ENCODE measurements at places on chromosomes 3 and 15.

- DNase-seq = no peak
Measured at GRCh38 chr15:39406485-39406884, 174.4 kb upstream of the THBS1 start.

DNA sequence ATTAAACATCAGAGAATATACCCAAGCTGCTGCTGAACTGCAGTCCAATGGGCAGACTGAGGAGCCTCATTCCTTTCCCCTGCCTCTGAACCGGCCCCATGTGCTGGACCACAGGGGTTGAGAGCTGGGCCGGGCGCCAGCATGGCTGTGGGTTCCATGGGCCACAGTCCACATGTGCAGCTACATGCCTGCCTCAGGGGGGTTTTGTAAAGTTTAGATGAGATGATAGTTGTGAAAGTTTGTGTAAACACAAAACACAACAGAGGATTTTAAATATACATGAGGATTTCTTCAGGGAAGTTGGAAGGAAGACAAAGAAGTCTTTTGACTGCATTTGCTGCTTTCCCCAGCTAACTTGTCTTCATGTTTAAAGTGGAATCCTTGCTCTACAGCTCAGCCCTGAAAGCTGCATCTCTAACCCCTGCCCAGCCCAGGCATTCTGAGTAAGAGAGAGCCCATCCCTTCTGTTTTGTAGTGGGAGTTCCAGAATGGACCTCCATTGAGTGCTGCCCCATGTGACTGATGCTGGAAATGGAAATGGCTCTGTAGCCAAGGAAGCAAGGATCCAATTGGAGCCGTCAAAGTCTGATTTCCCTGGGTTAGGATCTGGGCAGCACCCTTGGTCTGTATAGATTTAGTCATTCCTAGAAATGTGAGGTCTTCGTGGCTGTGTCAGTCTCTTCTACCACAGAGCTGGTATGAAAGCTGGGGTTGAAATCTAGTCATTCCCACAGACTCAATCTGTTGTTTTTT, 17.5 kb downstream of the SLC12A8 start:
- no peak for DNase-seq

- DNase-seq = no peak
Measured at GRCh38 chr3:194145702-194146101, 9.8 kb downstream of the HES1 start.

GRCh38 chr15:32878869-32879805, 161.3 kb downstream of the GREM1 start:
- no peak for DNase-seq

DNA sequence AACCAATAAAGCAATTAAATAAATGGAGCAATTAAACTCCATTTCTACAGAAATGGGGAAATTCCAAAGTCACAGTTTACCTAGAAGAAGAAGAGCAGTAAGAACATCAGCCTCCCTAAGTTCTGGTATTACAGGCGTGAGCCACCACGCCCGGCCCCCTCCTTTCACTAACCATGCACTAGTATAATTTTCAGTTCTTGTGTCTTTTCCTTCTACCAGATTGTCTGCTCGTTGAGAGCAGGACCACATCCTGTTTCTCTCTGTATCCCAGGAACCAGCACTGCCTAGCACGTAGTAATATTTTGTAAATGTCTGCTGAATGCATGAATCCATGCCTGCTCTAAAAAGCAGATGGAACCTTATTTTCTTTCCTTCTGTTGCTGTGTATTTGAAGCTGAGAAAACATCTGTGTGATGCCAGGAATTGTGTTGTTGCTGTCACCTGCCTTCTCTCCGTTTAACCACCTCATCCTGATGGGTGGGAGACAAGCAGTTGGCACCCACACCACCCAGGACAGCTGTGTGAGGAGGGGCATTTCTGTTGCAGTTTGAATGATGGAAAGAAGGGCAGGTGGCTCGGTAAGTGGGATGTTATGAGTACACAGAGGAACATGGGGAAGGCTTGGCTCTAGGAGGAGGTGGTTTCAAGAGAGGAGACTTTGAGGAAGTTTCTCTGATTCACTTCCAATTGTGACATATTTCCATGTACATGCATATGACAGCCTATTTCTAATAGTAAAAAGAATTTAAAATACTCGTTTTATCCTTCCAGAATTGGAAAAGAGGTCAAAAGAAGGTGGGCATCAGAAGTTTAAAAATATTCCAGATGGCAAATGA, 30.1 kb downstream of the PXYLP1 start:
- DNase-seq = peak; percentile 18

- no peak for DNase-seq
Measured at GRCh38 chr15:40471105-40471807, 472 bp downstream of the CHST14 start.

DNA sequence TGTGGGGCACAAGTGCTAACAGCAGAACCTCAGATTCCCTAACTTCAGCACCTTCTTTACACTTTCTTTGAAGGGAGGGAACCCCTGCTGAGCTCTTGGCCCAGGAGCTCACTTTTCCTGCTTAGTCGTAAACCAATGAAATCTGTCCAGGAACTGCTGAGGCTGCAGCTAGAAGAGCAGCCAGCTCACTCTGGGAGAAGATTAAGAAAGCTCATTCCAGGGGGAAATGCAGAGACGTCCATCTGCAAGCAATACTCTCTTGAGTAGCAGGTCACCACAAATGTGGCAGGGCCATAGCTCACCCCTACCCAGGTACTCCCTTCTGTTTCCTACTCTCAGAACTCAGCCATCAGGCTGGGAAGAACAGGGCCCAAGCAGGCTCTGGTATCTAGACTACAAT, 103.3 kb downstream of the WDR76 start:
- no peak for DNase-seq

- no peak for DNase-seq
Measured at GRCh38 chr15:88696254-88696653, 57.4 kb downstream of the ISG20 start.
